ENCODE measurements at places on chromosomes 16 and 17.
A peak's percentile ranks its signal among the peaks of the same experiment; 100 is the strongest.

GRCh38 chr17:58632324-58633314 lies 59.2 kb downstream of the TEX14 start:
- DNase-seq = no peak

DNA sequence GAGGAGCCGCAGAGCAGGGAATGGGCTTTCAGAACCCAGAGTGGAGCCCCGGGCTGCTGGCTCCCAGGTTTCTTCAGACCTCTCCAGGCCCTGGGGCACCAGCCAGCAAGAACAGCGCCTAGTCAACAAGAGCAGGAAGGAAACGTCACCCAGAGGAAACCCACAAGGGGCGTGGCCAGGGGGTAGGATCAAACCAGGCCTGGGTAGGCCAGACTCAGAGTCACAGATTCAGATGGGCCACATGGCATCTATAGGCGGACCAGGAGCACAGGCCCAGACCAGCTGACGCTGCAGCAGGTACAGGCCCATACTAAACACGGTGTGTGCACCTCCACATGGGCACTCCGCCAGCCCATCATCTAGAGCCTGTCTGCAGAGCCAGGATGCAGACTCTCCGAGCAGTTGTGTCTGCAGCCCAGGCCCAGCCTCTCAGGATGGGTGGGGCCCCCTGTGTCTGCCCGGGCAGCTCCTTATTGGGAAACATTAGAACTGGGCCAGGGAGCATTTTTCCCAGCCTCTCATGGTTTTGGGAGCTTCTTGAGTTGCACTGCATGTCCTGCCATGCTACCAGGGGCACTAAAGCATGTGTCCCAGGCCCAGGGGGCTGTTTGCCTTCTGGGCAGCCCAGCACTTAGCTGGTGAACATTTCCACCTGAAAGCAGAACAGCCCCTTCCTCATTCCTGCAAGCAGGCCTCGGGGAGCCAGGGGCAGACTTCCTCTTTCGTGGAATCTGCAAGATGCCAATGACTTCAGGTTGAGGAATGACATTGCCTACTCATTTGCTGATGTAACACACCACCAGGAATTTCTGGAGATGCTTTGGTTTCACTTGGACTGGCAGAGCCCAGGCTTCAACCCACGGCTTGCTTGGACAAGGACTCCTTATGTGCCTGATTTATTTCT lies at the start of gene NLRP1:
Gene NLRP1 (minus strand): TSS at position 127 of the 904 bp plus-strand sequence. CDS start 552 bp downstream, outside the sequence.
- DNase-seq = peak; percentile 94

GRCh38 chr17:56297184-56297583 lies 143.9 kb downstream of the ANKFN1 start:
- no peak for DNase-seq

DNA sequence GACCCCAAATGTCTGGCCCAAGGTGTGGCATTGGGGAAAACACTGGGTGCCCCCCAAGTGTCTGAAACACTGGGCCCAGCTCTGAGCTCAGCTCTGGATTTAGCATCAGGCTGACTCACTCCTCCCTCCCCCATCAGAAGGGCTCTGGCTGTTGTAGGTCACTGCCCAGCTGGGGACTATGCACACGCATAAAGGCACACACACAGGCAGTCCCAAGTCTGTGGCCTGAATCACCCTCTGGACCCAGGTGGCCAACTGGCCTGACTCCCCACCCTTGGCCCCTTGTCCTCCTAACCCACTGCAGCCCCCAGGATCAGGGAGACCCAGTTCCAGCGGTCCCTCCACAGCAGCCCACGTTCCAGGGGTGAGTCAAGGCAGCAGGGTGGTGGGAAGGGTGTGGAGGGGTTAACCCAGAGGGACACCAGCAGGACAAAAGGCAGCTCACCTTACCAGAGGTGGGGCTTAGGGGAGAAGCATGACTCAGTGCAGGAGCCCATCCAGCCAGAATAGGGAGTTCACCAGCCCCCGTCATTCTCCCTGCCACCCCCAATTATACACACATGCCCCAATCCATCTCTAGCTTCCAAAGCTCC lies 47.0 kb downstream of the MYO18A start:
- no peak for DNase-seq

GRCh38 chr17:68567581-68567980 lies 33.6 kb downstream of the FAM20A start:
- DNase-seq = no peak

GRCh38 chr17:1515640-1516387 lies 598 bp downstream of the INPP5K start:
- peak; percentile 39 for DNase-seq

GRCh38 chr17:2064520-2064971 lies 9.6 kb downstream of the HIC1 start:
- DNase-seq = no peak

GRCh38 chr16:6684076-6684673 lies 648.5 kb upstream of the RBFOX1 start:
- no peak for DNase-seq

DNA sequence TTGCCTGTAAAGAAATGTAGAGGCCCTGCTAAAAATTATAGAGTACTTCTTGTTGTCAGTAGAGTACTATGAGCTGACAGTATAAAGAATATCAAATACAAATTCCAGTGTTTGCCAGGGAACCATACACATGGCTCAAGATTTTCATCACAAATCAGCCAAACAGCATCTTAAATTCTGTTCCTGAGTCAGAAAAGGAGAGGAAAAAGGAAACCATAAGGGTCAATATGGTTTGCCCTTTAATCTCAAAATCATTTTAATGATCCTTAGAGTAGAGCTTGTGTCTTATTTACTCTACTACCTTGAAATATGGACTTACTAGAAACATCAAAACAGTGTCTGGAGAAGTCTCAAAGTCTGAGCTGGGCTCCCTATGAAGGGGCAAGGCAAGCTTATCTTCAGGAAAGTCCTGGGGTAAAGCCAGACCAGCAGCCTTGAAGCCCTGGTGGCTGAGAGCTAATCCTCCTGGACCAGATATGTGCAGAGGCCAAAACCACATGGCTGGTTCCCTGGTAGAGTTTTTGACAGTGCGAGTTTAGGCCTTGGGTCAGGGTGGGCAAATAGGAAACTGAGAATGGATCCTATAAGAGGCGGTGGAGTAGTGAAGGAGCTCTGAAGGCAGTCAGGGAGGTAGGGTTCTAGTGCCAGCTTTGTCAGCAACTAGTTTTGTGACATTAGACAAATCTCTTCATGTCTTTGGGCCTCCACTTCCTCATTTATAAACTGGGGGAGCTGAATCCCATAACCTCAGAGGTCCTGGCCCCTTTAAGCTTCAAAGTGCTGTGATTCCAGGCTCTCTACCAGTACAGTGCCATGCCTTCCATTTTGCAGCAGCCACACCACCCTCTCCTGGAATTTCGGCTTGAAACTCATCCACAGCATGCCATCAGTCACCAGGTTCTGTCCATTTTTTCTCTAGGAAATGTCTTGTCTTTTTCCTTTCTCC lies 38.9 kb downstream of the MRTFB start:
- no peak for DNase-seq

- no peak for DNase-seq
Observed at GRCh38 chr17:56754523-56755208, 79.1 kb downstream of the C17orf67 start.

Data from effector CD4-positive, alpha-beta T cell (primary cell).